ENCODE measurements at places on chromosomes 16 and 17. TPM values are rescaled to one million over a fixed set of nuclear protein-coding genes. Genes with fewer than 3 reads are reported as not detected.

DNA sequence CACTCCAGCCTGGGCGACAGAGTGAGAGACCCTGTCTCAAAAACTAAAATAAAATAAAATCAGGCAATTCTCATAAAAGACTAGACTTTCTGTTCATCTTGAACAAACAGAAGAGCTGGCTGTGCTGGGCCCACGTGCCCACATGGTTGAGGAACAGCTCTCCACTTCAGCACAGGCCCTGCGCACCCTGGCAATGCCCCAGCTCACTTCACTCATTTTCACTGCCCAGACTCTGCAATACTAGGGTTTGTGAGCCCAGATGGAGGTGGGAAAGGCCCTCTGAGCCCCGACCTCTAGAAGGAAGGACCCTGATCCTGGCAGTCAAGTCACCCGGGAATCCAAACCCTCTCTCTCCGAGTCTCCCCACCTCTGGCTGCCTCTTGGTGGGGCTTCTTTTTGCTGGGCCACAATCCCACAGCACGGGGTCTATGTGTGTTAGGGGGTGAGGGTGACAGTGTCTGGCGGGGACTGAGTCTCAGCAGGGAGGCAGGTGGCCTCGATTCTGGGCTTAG, 14.8 kb downstream of the MYLK3 start:
- no peak for DNase-seq

- peak; percentile 7 for DNase-seq
Observed at GRCh38 chr17:49132699-49133364, at the start of gene B4GALNT2. B4GALNT2 (plus strand) TSS chr17:49132769; CDS start chr17:49132793, 24 bp downstream.

GRCh38 chr17:68327823-68328557, 36.7 kb downstream of the ARSG start:
- DNase-seq: no peak

- no peak for DNase-seq
Observed at GRCh38 chr16:86572606-86573005, 5.7 kb upstream of the FOXL1 start.

GRCh38 chr16:62805221-62805857, 769.1 kb upstream of the CDH8 start:
- no peak for DNase-seq

GRCh38 chr16:8430401-8430800, 159.9 kb downstream of the TMEM114 start:
- DNase-seq: no peak

GRCh38 chr17:77125432-77125901, 15.3 kb upstream of the SEC14L1 start:
- peak; percentile 38 for DNase-seq

GRCh38 chr17:51434434-51435170, 174.3 kb downstream of the UTP18 start:
- no peak for DNase-seq

- DNase-seq: no peak
Observed at GRCh38 chr17:64170286-64170685, 40.3 kb upstream of the ERN1 start.

DNA sequence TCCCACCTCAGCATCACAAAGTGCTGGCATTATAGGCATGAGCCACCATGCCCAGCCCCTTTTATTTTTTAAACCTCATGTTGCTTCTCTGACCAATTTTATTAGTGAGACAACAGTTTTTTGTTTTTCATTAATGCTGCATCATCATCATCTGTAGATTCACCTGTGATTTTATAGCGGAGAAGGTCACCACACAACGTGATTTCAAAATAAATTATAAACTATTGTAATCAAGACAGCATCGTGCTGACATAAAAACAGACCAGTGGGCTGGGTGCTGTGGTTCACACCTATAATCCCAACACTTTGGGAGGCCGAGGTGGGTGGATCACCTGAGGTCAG, 28.7 kb upstream of the METTL9 start:
- DNase-seq: no peak

DNA sequence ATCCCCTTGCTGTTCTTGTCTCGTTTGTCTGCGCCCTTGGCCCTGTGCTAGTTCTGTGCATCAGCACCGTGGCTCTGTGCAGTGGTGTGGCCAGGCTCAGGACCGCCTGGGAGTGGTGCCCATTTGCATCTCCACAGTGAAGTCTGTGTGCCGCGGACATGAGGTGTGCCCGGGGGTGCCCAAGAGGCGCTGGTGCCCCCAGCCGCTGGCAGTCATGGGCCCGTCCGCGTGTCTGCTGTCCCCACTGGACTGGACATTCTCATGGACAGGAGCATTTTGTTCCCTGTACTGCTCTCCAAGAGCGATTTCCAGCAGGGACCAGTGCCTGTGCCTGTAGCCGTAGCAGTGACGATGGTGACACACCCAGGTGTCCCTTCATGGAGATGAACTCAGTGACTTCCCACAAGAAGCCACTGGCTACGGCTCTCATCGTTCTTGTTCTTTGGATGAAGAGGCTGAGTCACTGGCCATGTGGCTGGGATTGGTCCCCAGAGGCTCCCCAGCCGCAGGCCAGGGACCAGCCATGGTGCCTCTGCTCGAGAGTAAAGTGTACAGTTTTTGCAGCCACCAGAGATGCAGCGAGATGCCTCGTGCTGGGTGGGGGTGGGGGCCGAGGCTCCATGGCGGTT, 13.0 kb upstream of the MC1R start:
- no peak for DNase-seq

- no peak for DNase-seq
Observed at GRCh38 chr17:80998748-80999535, 7.3 kb downstream of the CHMP6 start.

- DNase-seq: no peak
Observed at GRCh38 chr17:4768298-4768697, 3.4 kb upstream of the TM4SF5 start.

CCDC200 gene
- total RNA-seq: not detected

EMC6 gene
- 15.4 TPM for total RNA-seq

CCDC78 gene
- total RNA-seq: 1.8 TPM

DHRS7B gene
- 7.7 TPM for total RNA-seq
